ENCODE measurements at places on chromosomes 2 and 18.

GRCh38 chr2:144248350-144249034 is 271.4 kb downstream of the ZEB2 start:
- no peak for DNase-seq

DNA sequence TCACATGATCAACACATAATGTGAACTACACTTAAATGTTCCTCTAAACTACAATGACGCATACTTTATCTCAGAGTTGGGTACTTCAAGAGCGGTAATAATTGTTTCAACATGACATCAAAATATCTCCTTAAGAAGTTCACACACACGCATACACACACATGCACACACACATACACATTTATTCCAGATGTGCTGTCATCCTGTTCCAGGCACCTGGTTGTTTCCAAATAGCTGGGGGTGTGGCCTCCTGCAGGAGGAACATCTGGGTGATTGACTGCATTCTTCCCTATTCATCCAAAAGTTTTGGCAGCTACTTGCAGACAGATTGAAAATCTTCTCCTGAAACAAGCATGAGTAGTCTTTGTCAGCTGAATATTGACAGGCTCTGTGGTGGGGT is 37.9 kb upstream of the PIK3C3 start:
- no peak for DNase-seq

DNA sequence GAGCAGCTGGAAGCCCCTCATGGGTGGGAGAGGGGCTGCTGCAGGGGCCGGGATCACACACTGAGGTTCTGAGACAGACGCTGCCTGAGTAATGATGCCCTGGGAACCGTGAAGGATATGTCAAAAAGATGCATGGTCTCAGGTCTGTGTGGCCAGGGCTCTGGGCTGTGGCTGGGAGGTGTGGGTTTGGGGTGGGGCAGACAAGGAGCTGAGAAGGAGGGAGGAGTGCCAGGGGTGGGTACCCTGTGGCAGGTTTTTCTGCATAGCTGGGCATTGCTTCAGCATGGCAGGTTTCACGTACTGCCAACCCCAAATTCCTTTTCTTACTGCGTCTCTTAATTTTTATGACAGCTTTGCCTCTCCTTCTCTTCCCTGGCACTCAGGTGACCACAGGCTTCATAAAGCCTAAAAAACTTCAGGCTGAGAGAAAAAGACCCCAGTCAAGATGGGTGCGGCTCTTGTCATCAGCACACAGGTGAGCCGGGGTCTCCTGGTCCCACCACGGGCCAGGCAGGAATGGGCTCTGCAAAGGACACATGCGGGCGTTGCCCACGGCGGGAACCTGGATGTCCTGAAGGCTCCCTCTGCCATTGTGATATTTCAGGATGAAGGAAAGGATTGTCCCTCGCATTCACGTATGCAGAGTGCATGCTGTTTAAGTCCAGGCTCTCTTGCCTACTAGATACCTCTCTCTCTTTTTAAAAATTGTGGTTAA is 18.0 kb downstream of the MALL start:
- DNase-seq = no peak

DNA sequence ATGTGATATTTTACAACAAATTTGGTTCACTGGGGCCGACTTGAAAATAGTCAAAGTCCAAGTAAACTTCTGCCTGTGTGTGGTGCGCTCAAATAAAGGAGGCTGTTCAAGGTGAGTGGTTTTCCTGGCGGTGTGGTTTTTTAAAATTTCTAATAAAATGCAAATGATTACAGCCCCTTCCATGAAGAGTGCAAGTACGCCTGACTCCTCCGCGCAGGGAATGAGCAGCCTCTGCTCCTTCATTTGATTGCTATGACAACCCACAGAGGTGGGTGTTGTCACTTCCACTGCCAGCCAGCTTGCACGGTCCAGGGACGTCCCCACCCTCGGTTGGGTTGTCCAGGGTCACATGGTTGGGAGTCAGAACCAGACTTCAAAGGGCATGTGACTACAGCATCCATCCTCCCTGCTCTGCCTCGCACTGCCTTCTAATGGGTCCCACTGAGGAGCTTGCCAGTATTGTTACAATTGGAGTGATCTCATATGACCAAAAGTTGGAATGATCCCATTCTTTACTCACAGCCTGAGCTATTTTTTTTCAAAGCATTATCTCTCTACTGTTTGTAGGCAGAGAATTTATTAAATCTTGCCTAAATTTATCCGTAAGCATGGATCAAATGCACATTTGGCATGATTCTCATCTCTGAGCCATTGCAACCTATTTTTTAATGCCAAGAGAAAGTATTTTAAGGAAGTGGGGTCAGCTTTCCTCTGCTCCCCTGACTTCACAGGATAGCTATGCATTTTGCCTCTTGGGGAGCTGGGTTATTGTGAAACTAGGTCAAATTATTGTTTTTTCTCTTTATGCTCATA is 121.3 kb downstream of the AGAP1 start:
- no peak for DNase-seq

- no peak for DNase-seq
These were observed 6.5 kb upstream of the MLPH start for GRCh38 chr2:237480556-237480955.

GRCh38 chr18:23547306-23547705 is 39.0 kb downstream of the NPC1 start:
- no peak for DNase-seq

GRCh38 chr2:109530712-109531111 is 83.1 kb downstream of the SEPTIN10 start:
- DNase-seq = no peak

GRCh38 chr18:27616324-27616723 is 431.2 kb upstream of the CHST9 start:
- DNase-seq = no peak

DNA sequence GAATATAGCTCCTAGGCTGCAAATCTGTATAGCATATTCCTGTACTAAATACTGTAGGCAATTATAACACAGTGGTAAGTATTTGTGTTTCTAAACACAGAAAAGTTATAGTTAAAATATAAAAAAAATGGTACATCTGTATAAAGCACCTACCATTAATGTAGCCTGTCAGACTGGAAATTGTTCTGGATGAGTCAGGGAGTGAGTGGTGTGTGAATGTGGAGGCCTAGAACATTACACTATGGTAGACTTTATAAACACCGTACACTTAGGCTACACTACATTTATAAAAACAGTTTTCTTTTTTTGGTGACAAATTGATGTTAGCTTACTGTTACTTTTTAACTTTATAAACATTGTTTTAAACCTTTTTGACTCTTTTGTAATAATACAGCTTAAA is 226.3 kb downstream of the CCDC85A start:
- DNase-seq = no peak

DNA sequence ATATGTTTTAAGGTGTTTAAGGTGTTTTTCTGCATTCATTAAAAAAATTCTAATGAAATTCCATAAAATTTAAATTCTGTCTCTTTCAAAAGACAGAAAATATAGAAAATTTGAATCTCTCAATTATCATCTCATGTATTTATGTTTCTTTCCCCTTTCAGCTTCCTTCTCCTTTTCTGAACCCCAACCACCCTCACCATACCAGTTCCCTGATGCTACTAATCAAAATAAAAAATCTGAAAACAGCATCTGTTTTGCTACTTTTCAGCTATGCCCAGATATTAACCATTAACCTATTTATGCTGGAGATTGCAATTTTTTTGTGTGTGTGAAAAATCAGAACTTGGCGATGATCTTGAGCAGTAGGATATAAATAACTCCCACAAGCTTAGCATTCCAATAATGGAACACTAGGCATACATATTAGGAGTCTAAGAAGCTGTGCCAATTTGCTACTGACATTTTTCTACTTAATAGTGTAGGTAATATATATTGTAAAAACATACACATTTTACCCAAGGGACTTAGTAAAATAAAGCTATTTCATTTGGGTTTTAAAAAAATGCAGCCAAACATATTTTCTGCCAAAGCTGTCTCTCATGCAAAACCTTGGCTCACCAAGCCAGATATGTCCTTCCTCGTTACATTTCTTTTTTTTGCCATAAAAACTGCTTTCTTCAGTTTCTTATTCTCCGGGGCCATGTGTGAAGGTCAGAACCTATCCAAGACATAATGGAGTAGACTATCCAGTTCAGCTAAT is 32.6 kb upstream of the AGPS start:
- no peak for DNase-seq

GRCh38 chr2:29463181-29463900 is 348.1 kb downstream of the CLIP4 start:
- no peak for DNase-seq

DNA sequence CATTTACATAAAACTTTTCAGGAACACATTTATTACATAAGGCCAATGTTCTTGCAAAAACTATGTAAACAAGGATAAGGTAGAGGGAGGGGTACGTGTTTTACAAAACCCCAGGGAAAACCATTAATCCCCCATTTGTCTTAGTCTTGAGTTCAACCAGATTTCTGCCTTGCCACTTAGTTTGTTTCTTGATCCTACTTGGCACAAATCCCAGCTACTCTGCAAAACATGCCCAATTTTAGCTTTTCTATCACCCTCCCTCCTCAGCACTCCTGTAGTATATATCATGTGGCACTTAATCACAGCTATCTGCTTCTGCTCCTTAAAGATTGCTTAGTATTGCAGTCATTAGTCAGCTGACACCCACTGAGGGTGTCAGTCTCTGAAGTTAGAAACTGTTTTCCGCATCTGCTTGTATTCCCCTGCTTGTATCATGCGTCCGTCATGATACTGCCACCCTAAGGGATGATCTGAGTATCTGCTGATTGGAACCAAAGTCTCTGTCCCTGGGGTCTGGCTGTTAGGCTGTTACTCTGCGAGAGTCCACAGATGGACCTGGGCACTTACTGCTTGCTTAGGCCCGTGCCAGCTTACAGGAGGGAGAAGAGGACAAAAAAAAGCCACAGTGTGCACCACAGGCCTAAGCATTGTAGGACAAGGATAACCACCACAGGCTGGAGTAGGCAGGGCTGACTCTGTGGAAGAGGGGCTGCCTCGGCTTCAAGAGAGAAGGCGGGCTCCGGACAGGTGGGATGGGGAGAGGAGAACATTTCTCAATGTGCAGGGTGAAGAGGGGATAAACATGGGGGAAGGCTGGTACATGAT is 82.2 kb downstream of the EPAS1 start:
- no peak for DNase-seq

GRCh38 chr2:121771976-121772742 is 16.7 kb downstream of the TSN start:
- no peak for DNase-seq

DNA sequence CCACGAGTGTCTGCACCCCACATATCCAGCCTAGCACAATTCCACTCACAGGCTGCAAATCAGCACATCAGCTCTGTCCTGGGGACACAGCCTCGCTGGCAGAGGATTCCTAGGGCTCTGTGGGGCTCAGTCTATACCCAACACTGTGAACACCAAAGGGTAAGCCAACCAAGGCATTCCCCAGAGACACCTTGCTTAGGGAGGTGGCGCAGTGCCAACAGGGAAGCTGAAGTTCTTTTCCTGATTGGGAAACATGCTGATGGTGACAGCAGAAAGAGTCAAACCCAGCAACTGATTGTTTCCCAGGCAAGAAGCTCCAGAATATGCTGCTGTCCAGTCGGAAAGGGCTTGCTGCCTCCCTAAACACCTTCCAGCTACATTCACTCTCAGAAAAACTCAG is 55.8 kb downstream of the TTC32 start:
- DNase-seq = no peak

DNA sequence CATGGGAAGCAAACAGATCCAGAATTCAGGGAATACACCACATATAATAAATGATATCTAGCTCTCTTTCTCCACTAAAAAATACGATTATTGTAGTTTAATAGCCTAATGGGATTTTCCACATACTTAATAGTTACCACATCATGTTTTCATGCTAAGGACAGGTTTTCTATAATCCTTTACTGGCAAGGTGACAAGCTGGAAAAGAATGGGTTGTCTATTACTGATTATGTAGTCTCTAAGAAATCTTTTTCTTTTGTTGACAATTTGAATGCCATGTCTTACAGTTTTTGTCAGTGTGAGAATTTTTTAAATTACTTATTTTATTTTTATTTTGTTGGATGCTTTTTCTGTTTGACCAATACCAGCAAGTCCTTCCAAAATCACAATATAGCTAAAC is 177.8 kb downstream of the GALNT13 start:
- DNase-seq = no peak

DNA sequence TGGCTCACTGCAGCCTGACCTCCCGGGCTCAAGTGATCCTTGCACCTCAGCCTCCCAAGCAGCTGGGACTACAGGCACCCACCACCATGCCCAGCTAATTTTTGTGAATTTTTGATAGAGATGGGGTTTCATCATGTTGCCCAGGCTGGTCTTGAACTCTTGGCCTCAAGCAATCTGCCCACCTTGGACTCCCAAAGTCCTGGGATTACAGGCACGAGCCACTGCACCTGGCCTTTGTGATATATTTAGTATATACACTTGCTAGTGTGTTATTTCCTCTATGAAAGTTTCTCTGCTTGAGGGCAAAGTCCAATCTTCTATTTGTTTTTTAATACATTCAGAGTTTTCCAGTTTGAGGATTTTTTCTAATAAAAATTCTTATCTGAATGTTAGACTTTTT is 119.3 kb downstream of the GALNT3 start:
- no peak for DNase-seq

GRCh38 chr2:233997707-233998106 is 52.8 kb upstream of the SPP2 start:
- no peak for DNase-seq

DNA sequence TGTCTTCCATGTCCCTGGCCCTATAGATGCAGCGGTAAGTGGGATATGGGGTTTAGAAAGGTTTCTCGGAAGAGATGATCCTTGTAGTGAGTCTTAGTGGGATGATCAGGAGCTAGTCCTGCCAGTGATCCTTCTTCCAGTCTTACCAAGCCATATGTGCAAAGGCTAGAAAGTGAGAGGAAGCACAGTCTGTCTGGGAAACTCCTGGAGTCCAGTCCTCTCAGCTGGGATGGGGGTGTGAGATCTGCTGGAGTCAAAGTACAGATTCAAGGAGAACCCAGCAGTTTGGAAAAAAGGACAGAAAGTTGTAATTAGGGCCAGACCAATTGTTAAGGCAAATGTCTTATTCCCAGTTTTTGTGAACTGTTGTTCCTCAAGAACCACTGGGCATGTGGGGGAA is 83.3 kb downstream of the LIMS1 start:
- no peak for DNase-seq

GRCh38 chr2:239488125-239488524 is 87.3 kb upstream of the HDAC4 start:
- no peak for DNase-seq

GRCh38 chr2:241177526-241178334 is 10.7 kb upstream of the ANO7 start:
- DNase-seq = no peak

DNA sequence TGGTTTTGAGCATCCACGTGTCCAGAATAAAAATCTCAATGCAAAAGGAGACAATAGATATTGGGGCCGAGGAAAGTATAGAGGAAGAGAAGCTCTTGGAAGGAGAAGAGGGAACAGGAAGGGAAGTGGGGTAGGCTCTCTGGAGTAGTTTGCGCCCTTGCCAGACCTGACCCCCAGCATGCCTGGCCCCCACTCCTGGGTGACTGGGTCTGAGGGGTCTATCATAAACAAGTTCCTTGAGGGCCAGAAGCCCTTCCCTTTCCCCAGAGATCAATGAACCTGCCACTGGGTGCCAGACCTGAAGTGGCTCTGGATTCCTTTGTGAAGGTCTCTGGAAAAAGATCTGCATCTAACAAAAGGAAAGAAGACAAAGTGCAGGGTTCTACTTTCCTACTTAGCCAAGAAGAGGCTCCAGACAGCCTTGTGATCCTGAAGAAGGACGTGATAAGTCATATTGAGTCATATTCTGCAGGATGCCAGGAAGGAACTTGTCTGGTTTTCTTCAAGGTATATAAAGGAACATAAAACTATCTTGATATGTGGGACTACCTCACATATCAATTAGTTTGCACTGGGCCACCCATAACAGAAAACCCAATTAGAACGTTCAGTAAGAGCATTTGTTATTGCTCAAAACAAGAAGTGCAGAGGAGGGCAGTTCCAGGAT is 18.7 kb upstream of the ATOH8 start:
- DNase-seq = no peak
